ENCODE measurements at places on chromosomes 1 and 21.

GRCh38 chr1:184507604-184508280, 120.9 kb downstream of the C1orf21 start:
- DNase-seq, result no peak

GRCh38 chr1:158771950-158772866, at the start of gene OR6N1:
OR6N1 (minus strand) TSS chr1:158772195; CDS start chr1:158766682, 5,513 bp downstream.
- no peak for DNase-seq

- DNase-seq, result no peak
Observed at GRCh38 chr21:21063828-21064227, 65.6 kb downstream of the NCAM2 start.

DNA sequence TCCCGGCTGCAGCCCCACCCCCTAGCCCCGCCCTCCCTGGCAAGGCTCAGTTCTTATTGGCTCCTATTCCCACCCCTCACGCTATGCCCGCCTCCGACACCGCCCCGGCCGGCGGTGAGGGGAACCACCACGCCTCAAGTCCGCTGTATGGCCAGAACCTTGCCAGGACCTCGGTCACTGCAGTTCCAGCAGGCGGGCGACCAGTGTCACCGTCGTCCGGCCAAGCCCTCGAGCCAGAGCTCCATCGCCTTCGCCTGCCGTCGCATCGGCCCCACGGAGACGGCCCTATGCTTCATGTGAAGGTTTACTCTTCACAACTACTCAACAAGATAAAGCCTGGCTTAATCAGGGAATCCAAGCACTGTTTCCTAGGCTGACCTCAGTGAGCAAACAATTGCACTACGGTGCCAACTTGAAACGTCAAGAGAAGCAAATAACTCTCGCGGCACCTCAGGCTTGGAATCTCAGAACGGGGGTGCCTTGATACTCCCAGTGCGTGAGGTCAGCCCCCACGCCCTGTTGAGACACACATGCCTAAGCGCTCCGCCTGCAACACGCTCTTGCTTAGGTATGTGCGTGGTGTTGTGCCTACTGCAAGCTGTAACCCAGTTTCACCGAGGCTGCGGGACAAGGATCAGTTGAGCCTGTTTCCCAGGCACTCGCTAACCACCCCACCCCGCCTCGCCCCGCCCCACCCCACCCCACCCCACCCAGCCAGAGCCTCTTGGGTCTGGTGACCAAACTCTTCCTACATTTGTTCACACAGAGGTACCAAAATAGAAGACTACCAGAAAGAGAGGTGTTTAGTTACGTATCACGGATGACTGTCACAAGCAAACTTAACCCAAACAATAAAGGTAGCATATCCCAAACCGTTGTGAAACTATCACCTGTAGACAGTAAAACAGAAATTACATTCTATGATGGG, 498 bp upstream of the DENND2C start:
- DNase-seq, result peak; percentile 85

DNA sequence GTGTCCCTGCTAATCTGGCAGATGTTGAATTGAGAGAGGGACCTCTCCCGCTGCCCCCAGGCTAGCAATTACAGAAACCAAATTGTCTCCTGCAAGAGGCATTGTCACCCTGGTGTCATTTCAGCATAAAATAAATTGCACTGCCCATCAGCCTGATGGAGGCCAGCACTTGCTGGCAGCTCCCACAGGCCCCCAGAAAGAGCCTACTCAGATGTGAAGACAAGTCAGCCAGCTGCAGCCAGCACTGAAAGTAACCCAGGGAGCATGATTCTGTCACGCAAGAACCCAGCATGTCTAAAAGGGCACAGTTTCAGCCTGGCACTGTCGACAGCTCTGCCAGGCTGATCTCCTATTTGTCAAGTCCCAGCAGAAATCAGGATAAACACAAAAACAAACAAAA, 110.3 kb upstream of the CTTNBP2NL start:
- DNase-seq, result no peak

DNA sequence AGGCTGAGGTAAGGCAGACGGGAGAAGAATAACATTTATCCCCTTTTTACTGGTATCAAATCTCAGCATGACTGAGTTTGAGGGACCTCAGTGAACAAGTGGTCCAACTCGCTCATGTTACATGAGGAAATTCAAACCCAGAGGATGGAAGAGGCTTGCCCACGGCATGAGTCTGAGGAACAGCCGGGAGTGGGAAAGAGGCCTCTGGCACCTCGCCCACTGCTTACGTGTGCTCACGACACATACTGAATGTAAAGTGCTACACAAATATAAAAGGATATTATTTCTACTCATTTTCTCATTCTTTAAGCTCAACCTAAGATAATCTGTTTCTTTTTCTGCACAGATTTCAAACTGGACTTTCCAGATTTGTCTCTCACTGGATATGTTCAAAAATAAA, 14.7 kb downstream of the BEND5 start:
- no peak for DNase-seq

DNA sequence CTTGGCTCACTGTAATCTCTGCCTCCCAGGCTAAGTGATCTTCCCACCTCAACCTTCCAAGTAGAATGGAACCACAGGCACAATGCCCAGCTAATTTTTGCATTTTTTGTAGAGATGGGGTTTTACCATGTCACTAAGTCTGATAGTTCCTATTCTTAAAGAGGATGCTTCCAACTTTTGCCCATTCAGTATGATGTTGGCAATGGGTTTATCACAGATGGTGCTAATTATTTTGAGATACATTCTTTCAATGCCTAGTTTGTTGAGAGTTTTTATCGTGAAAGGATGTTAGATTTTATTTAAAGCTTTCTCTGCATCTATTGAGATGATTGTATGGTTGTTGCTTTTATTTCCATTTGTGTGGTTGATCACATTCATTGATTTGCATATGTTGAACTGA, 103.9 kb downstream of the SLC44A5 start:
- DNase-seq, result no peak

GRCh38 chr1:2504225-2504948, 22.0 kb downstream of the PANK4 start:
- no peak for DNase-seq

- no peak for DNase-seq
Observed at GRCh38 chr1:41713141-41713540, 205.6 kb downstream of the HIVEP3 start.

- DNase-seq, result no peak
Observed at GRCh38 chr1:60895701-60896100, 186.7 kb upstream of the NFIA start.
